ENCODE measurements at places on chromosomes 2 and 18.

GRCh38 chr18:69674292-69674877 is 273.3 kb downstream of the CD226 start:
- no peak for DNase-seq

DNA sequence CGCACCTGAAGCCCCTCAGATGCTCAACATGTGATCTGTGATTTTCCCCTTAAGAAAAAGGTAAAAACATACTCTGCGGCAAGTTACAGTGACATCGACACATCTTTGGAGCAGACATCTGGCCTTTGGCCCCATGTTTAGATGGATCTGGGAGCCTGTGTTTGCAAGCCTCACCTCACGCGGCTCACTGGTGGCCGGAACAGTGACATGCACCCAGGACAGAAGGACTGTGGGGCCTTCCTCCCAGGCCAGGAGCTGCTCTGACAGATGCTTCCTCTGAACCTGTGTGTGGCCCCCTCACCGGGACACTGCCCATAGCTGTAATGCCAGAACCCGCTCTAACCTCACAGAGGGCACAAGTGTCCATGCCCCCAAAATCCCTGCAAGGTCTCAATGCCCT is 13.1 kb downstream of the PASK start:
- DNase-seq: no peak

- no peak for DNase-seq
These were observed 234.5 kb downstream of the MTX2 start for GRCh38 chr2:176503776-176504175.

DNA sequence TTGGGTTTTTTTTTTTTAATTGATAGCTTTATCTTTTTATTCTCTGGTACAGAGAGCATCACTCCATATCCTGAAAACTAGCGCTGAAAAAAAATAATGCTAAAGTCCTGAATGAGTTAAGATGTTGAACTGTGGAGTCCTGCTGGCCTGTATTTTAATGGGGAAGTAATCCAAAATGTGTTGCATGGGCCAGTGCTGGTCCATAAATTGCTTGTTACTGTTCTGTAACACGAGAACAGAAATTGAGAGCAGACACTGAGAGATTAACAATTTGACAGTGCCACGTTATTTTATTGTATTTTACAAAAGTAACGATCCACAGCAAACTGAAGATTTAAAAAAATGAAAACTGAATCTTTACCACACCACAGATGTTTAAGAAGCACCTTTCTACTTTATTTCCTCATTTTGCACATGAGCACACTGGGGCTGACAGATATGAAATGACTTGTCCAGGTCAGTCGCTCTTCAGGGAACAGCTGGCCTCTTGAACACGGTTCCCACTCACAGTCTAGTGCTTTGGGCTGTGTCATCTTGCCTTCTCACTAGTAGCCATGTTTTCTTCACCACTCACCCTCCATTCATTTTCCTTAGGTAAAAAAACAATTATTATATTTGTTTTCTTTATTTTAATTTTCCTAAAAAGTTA is 35.3 kb downstream of the ZCCHC2 start:
- no peak for DNase-seq

- no peak for DNase-seq
These were observed 51.9 kb downstream of the EFEMP1 start for GRCh38 chr2:55871637-55872036.
